GM06990 (cell line): ENCODE measurements at places on chromosomes 3 and 15.

GRCh38 chr3:113898892-113899291 lies 48.9 kb upstream of the ZDHHC23 start:
- DNase-seq: no peak

- peak; percentile 37 for DNase-seq
Measured at GRCh38 chr3:192128922-192129321, 598.4 kb downstream of the FGF12 start.

- DNase-seq: no peak
Measured at GRCh38 chr15:81752974-81753373, 292.8 kb downstream of the MEX3B start.

- DNase-seq: no peak
Measured at GRCh38 chr3:184233127-184233843, 3.9 kb downstream of the VWA5B2 start.

GRCh38 chr3:197035577-197035976 lies 6.0 kb upstream of the MELTF start:
- DNase-seq: no peak

GRCh38 chr3:193190146-193190786 lies 50.8 kb upstream of the PLAAT1 start:
- DNase-seq: no peak

GRCh38 chr3:77939726-77940125 lies 899.8 kb downstream of the ROBO2 start:
- DNase-seq: no peak

DNA sequence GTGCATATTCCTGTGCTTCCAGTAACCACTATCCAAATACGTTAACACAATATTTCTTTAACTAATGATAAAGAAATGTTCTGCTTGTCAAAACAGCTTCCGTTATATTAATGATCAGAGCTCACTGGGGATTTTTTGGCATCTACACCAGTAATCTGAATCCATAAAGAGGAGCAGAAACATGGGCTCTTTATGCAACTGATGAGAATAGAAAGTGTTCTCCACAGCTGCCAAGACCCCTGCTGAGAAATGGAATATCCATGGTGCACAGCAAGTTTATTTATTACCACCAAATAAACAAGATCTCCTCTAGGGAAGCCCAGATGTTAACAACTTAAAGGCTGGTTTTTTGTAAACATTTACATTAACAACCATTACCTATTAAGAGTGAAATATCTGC lies 54.5 kb downstream of the ALDH1A2 start:
- DNase-seq: no peak

- DNase-seq: no peak
Measured at GRCh38 chr15:66588537-66588936, 22.7 kb upstream of the LCTL start.

GRCh38 chr3:125434582-125435011 lies 59.5 kb upstream of the ZNF148 start:
- peak; percentile 24 for DNase-seq

GRCh38 chr3:169666376-169667165 lies 3.1 kb upstream of the MECOM start:
- DNase-seq: no peak

DNA sequence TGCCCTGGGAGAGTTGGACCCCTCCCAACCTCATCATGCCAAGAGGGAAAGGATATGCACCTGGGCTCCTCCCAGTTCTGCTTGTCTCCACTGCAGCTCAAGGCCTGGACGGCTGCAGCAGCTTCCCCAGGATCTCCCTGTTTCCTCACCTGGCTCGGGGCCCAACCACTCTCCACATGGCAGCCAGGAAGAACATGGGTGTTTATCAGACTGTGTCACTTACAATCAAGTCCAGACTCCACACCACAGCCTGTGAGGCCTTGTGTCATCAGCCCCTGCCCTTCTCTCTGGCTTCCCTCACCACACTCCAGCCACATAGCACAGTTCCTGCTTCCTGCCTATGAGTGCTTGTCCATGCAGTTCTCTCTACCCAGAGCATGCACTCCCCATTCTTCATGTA lies 534.4 kb downstream of the EPHB1 start:
- DNase-seq: no peak

GRCh38 chr3:31105011-31105410 lies 210.6 kb upstream of the GADL1 start:
- no peak for DNase-seq

DNA sequence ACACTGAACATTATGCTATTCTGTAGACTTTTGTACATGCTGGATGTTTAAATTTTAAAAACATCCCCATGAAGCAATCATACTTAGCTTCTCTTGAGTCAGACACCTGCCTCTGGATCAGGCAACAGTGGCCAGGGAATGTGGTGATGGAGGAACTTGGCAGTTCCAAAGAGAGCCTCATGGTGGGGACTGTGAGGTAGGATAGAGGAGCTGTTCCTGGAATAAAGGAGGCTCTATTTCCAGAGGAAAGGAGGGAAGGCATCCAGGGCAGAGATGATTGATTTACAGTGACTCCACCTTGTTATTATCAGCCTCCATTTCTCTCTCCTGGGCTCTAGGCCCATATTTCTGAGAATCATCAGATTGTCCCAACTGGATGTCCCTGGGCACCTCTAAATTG lies 35.0 kb upstream of the ABHD17C start:
- no peak for DNase-seq
